GM04503 (cell line): ENCODE measurements at places on chromosomes 1 and 21.

DNA sequence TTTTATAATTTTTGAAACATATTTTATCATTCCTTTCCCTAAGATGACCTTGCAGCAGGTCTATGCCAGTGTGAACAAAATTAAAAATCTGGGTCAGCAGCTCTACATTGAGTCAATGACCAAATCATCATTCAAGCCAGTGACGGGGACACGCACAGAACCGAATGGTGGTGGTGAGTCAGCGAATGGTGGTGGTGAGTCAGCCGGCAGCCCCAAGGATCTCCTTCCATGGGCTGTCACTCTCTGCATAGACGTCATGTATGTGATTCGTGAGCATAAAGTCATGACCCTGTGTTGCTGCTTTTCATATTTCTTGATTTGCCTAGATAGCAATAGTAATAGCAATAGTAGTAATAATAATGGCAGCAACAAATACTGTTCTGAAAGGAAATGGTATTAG is 26.3 kb downstream of the PER3 start:
- DNase-seq, result peak; percentile 52

GRCh38 chr1:201365251-201365650 is 12.2 kb downstream of the TNNT2 start:
- DNase-seq, result no peak

DNA sequence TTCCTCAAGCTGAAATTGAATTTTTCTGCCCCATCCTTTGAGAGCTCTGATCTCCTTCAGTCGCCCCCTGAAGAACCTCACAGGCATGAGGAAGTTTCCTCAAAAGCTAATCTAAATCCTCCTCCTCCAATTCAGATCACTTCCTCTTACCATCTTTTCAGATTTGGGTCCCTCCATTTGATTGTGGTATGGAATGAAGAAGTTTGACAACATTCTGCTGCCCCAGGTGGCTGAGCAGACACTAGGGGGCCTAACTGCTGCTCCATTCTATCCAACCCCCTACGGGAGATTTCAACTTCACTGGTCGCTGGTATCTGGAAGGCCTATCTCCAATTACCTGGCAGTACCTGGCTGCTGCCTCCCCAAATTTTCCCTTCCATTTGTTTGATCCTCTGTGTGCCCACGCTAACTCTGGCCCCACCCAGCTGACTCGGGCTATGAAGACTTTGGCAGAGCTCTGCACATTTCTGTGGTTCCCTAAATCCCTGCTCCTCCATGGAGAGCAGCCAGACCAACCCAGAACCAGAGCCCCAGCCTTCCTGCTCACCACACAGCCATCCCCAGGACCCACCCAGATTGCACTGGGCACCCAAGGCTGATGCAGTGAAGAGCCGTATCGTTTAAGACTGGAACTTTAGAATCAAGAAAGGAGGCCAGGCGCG is 7.8 kb downstream of the IRF6 start:
- DNase-seq, result no peak

DNA sequence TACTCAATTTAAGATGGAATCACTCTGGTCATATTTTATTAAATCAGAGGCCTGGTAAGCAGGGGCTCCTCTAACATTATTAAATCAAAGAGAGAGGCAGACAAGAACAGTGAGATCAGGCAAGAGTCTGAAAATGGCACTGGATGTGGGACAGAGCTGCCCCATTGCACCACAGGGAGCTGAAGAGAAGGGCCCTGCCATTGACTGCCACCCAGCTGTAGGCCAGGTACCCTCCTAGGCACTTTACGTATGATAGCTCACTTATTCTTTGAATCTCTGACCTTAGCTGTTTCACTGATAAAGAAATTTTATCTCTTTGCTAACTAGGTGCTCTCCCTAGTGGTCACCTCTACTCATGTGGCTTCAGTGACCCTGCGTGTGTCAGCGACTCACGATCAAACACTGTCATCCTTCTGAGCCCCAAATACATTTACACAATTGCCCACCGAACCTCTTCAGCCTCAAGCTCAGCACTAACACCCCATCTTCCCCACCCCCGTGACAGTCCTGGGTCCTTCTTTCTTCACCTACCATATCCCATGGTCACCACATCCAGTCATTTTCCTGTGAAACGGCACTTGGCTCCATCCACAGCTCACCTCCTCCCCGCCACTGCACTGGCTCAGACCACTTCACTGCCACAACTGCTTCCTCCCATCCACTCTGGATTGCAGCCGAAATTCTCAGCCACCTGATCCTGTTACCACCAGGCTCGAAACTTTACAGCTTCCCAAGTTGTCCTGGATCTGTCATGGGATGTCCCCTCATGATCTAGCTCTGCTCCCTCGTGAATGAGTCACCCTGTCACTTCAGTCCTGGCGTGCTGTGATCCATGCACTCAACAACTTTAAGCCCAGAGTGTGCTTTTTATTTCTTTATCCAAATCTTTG is 97.3 kb upstream of the SYT6 start:
- no peak for DNase-seq

DNA sequence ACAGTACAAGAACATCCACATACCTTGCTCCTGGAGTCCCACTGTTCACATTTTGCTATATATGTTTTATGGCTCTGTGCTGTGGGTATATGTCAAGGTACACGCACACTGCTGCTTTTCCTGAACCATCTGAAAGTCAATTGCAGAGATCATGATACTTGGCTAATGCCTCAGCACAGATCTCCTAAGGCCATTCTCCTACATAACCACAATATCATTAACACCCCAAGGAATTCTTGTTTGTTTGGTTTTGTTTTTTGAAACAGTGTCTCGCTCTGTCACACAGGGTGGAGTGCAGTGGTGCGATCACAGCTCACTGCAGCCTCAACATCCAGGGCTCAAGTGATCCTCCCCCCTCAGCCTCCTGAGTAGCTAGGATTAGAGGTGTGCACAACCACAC is 16.0 kb downstream of the CTNNBIP1 start:
- no peak for DNase-seq

GRCh38 chr1:8201331-8201861 is 116.5 kb upstream of the SLC45A1 start:
- no peak for DNase-seq

DNA sequence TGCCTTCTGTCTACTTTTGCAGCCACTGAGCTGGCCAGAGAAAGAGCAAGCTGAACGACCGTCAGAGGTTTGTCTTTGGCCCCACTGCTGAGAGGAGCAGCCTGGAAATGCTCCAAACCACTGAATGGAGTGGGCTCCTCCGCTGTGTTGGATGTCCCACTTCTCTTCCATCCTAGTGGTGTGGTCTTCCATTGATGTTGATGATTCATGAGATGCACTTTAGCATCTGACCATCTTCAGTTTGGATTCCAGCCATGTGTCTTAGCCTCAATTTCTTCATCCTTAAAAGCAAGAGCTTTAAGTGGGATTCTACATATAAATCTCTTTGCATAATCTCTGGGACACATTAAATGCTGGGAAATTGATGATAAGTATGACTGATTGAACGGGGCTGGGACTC is 276.9 kb downstream of the SIPA1L2 start:
- DNase-seq, result no peak

DNA sequence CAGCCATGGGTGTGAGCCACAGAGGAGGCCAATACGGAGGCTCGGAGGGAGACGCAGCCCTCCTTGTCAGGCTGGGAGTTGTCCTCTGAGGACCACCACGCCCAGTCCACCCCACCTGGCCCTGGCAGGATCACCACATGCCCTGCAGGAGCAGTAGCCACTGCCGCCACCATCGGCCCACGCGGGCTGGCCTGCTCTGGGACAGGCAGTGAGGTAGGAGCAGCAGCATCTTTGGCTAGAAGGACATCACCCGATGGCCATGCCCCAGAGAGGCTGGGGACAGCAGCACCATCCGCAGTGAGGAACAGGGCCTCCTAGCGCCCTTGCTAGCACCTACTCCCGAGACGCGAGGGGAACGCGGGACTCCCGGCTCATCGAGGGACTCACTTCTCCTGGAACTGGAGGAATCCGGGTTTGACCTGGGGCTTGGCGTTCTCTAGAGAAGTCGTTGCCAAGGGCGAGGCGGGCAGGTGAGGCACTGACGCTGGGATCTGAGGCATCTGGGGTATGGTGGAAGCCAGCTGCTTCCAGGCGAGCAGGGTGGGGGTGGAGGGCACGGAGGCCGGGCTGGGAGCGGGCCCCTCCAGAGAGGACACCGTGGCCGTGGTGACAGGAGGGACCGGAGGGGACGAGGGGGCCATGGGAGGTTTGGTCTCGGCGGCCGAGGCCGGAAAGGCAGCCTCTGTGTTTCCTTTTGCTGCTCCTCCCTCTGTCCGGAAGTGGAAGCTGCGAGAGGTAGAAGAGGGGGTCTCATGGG is 148.9 kb downstream of the CASZ1 start:
- no peak for DNase-seq

GRCh38 chr1:246153796-246154212 is 353.3 kb downstream of the SMYD3 start:
- DNase-seq, result no peak

- DNase-seq, result no peak
Observed at GRCh38 chr1:20336105-20336605, 45.5 kb downstream of the VWA5B1 start.

DNA sequence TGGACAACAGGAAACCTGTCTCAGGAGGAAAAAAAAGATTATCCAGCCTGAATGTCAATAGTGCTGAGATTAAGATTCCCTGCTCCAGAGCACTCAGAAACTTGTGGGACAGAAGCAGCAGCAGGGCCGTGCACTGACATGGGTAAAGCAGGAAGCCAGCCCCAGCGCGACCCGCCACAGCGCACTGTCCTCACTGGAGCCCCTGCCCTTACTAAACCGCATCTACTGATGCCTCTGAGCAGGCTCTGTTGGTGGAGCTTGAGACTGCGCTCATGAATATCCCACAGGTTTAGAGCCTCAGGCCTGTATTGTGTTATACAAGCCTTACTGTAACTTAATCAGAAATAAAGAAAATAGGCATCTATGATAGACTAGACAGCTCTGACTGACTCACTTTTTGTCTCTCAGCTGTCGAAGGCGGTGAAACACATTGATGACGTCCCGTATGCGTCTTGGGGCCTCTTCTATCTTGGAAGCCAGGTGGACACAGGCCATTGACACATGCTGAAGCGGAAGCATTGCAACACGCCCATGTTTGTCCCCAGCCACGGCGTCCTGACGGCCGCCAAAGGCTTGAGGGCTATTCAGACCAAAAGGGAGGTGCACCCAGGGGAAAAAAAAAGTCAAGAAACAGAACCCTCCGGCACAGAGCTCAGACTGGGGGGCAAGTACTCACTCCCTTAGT is 1.2 kb downstream of the CCNL2 start:
- no peak for DNase-seq

DNA sequence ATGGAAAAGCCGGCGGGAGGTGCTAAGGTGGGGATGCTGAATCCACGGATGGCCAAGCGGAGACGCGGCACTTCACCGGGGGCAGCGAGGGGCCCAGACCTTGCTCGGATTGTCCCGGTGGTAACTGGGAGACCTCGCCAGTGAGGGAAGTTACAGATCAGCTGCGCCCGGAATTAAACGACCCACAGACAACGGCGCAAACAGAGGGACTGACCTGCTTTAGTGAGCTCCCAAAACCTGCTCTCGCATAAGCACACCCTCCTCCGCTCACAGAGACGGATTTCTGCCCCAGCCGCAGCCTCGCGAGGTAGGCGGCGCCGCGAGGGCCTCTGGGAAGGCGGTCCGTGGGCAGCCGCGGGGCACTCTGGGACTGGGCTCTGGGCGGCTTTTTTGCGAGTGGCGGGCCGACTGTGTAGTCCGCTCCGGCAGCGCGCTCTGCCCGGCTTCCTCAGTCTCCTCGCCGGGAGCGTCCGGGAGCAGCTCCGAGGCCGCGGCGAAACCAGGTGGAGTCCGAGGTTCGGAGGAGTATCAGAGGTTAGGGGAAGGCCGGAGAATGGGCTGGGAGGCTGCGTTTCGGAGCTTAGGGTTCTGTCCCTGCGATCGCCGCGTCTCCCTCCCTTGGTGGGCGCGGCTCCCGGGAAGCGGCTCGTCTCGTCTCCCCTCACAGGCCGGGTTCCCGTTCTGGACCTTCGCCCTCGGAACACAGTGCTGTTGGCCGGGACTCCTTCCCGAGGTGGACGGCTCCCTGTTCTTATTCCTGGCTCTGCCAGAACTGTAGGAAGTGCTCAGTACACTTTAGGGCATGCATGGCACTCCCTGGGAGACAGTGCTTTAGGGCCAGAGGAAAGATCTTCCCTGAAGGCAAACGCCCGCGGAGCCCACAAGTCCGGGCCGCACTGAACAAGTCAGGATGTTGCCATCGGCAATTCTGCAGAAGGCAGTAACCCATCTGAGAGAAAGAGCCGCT is at the start of gene EXO5:
EXO5 (plus strand) TSS at position 393 of the 967 bp plus-strand sequence. CDS start 5,778 bp downstream, outside the sequence.
- DNase-seq, result peak; percentile 38

- no peak for DNase-seq
Observed at GRCh38 chr1:23081376-23081775, 62.1 kb downstream of the KDM1A start.

DNA sequence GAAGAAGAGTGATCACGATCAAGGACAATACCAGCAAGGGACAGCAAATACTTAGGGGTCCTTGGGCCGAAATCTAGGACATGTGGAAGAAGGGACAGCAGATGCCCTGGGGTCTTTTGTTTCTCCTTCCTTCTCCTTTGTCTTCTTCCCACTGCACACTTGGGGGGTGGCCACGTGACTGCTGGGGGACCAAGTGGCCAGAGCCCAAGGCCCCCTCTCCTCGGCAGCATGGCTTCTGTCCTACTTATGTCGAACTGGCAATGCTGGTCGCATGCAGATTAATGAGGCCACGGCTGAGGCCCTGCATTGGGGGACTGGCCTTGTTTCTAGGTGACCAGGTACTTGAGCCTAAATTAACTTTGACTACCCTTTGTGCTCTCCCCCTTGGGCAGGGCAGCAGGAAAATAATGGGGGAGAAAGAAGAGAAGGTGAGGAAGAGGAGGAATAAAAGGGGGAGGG is 83.0 kb downstream of the GRIK3 start:
- no peak for DNase-seq

DNA sequence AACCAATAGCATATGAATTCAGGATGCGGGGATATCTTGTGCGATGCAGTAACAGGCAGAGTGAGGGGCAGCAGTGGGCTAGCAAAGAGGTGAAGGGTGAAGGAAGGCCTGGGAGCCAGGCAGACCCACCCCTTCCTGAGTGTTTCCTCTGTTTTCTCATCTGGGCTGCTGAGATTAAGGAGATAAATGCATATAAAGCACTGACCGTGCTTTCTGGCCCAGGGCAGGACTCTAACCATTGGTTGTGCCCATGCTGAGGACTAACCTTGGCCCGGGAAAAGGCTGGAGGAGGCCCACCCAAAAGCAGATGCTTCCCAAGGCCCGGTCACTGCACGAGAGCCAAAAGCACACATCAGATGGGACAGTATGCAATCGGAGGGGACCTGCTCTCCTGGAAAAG is 87.6 kb downstream of the PSMG1 start:
- DNase-seq, result no peak
